ENCODE measurements at places on chromosomes 1 and 21.

DNA sequence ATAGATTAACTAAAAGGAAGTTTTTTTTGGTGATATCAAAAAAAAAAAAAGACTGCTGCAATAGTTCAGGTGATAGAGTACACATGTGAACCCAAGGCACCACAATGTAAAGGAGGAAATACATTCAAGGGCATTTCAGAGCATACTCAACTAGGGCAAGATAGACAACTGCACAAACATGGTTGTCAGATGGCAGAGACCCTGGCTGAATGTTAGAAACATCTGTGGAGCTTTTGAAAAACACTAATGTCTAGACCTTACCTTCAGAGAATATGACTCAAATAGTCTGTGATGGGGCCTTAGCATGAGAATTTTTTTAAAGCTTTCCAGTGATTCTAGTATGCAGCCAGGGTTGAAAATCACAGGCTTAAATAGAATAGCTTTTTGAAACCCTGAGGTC lies 173.6 kb downstream of the VAV3 start:
- DNase-seq: no peak

DNA sequence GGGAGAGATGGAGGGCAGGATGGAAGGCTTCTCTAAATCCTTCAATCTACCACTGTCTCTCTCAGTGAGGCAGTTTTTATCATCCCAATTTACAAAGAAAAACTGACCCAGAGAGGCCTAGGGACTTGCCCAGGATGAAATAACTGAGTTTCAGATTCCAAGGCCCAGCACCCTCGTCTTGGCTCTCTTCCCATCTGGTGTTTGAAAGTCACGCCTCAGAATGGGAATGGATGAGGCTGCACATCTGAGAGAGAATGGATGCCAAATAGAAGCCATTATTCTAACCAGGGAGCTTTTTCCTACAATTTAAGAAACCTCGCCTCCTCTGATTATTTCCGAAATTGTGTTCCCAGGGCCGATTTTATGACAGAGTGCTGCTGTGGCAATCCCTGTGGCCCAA lies 10.6 kb upstream of the KCNN3 start:
- DNase-seq: no peak

GRCh38 chr1:17675744-17676143 lies 79.4 kb upstream of the ACTL8 start:
- no peak for DNase-seq

GRCh38 chr1:63537940-63538339 lies 14.6 kb downstream of the EFCAB7 start:
- no peak for DNase-seq

DNA sequence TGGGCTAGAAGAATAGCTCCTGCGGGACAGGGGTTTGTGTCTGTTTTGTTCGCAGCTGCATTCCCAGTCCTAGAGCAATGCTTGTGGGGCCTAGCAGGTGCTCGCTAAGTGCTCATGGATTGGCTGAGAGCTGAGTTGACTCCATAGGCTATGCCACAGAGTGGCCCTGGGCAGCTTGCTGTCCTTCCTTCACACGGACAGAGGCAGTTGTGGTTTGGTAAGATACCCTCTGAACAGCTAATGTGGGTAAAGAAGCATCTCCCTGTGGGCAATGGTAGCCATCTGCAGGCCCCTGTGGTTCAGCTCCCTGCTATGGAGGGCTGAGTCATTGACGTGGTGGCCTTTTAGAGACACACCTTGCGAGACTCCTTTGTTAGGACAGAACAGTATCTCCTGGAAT lies 23.5 kb upstream of the LBR start:
- DNase-seq: no peak

- no peak for DNase-seq
These were observed 98.2 kb downstream of the RGL1 start for GRCh38 chr1:183903101-183903500.

Data from HTR-8/SVneo (cell line).